ENCODE measurements at places on chromosomes 16 and 17.

DNA sequence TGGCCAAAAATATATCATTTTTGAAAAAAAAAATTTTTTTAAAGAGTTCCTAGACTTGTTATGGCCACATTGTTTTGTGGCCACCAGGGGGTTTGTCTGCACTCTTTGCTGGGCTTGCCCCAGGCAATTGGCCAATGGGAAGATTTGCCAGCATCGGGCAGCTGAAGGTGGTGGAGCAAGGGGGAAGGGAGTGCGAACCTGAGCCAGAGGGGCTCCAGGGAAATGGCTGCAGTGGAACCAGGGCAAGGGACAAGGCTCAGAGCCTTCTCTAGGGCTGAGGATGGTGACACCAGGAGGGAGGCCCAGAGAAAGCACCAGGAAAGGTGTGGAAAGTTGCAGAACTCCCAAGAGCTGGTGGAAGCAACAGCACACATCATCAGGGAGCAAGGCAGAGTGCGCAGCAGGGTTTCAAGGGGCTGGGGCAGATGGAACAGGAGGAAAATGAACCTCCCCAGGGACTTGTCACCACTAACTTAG is 15.5 kb upstream of the CMIP start:
- DNase-seq, result peak; percentile 56

DNA sequence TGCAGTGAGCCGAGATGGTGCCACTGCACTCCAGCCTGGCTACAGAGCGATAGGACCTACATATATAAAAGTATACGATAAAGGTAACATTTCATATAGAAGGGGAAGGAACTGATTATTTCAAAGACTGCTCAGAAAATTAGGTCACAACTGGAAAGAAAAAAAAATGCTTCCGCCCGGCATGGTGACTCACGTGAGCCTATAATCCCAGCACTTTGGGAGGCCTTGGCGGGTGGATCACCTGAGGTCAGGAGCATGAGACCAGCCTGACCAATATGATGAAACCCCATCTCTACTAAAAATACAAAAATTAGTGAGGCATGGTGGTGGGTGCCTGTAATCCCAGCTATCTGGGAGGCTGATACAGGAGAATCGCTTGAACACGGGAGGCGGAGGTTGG is 7.8 kb downstream of the TEX14 start:
- DNase-seq, result no peak

- DNase-seq, result no peak
Observed at GRCh38 chr17:56884483-56885311, 29.2 kb downstream of the TRIM25 start.

GRCh38 chr16:85455534-85455933 is 157.6 kb upstream of the GSE1 start:
- DNase-seq, result no peak
